ENCODE measurements at places on chromosomes 6 and 20.

GRCh38 chr6:51459958-51460357 lies 627.5 kb downstream of the PKHD1 start:
- DNase-seq = no peak

DNA sequence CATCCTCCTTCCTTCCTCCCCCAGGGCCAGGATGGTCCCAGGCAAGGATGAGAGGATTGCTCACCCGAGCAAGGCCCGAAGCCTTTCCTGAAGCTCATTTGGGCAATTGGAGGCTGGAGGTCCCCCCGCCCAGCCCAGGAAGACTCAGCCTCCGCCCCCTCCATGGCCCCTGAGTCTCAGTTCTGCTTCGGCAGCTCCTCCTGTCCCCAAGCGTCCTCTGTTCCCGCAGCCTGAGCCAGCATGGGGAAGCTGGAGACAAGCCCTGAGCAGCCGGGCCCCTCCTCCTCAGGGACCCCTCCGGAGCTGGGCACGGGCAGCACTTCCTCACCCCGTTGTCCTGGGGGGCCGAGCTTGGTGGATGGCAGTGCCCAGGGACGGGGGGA lies 26.0 kb downstream of the SLC17A9 start:
- no peak for DNase-seq

GRCh38 chr6:44057238-44057930 lies 69.9 kb downstream of the MRPL14 start:
- no peak for DNase-seq

DNA sequence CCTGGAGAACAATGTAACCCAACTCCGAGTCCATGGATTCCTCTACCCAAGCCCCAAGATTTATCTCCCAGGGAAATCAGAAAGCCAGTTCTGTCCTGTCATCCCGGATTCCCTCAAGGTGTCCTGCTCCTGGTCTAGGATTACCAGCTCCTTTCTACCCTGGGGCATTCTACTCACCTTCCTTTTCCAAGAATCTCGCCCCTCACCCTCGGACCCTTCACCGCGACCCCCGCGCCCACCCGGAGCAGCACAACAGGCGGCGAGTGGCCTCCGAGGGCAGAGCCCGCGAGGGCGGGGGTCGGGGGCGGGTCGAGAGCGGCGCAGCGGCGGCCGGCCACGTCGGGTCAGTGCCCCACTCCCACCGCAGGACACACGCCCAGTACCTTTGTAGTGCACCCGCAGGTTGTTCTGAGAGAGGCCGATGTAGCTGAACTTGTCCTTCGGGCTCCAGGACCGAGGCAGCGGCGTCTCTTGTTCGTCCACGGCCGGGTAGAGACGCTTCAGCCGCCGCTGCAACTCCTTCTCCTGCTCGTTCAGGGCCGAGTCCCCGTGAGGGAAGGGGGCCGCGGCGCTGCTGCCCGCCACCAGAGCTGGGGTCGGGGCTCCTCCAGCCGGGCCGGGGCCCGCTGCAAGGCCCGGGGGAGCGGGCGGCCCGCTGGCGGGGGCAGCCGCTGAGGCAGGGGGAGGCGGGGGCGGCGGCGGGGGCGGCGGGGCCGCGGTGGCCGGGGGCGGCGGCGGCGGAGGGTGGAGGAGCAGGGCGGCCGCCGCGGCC lies 897 bp downstream of the RANBP9 start:
- DNase-seq = no peak

DNA sequence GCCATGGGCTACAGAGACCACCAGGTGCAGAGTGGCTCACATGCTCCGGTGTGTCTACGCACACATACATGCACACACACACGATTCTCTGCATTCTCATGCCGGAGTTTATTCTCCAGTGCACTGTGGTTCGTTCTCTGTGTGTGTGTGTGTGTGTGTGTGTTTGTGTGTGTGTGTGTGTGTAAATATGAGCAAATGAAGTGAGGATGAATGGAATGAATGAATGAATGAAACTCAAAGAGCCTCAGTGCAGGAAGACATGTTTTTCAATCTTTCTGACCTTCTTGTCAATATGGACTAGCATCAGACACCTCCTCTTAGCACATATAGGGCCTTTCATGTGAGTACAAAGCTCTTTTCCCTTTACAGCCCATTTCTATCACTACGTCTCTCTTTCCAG lies 1.6 kb downstream of the TMEM74B start:
- DNase-seq = no peak

GRCh38 chr6:48426636-48427035 lies 315.6 kb upstream of the PTCHD4 start:
- DNase-seq = no peak

GRCh38 chr6:20319520-20320357 lies 81.9 kb upstream of the E2F3 start:
- DNase-seq = no peak

DNA sequence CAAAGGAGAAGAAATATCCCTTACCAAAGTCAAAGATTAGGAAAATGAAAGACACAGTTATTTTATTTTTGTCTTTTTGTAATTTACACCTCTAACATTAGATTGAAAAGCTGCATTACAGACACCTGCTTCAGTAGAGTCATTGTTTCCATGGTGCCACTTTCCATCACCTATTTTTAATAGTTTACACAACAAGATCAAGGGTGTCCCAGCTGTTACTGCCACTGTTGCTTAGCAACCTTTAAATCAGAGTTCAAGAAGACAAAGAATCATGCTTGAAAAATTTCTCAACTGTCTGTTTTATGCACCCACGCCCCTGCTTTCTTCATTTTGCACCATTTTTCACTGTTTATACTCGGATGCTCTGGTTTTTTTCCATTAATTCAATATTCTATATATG lies 668.2 kb upstream of the GJE1 start:
- peak; percentile 71 for DNase-seq

DNA sequence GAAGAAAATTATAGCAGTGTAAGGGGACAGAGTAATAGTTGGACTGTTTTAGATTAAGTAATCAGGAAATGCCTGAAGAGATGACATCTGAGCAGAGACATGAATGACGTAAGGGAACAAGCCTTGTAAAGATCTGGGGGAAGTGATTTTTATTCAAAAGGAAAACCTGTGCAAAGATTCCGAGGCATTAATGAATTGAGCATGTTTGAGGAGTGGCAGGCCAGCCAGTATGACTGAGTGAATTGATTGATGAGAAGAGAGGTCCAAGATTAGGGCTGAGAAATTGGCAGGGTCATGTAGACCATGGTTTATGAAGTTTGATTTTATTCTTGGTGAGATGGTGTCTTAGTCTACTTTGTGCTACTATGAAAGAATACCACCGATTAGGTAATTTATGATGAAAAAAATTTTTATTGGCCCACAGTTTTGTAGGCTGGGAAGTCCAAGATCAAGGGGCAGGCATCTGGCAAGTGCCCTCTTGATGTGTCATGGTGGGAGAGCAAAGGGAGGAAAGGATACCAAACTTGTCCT lies 95.1 kb downstream of the LIN28B start:
- no peak for DNase-seq

DNA sequence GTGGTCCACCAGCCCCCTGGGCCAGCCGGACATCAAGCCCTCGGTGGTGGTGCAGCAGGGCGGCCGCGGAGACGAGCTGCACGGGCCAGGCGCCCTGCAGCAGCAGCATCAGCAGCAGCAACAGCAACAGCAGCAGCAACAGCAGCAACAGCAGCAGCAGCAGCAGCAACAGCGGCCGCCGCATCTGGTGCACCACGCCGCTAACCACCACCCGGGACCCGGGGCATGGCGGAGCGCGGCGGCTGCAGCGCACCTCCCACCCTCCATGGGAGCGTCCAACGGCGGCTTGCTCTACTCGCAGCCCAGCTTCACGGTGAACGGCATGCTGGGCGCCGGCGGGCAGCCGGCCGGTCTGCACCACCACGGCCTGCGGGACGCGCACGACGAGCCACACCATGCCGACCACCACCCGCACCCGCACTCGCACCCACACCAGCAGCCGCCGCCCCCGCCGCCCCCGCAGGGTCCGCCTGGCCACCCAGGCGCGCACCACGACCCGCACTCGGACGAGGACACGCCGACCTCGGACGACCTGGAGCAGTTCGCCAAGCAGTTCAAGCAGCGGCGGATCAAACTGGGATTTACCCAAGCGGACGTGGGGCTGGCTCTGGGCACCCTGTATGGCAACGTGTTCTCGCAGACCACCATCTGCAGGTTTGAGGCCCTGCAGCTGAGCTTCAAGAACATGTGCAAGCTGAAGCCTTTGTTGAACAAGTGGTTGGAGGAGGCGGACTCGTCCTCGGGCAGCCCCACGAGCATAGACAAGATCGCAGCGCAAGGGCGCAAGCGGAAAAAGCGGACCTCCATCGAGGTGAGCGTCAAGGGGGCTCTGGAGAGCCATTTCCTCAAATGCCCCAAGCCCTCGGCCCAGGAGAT lies 1.0 kb downstream of the POU3F2 start:
- no peak for DNase-seq

- DNase-seq = no peak
Observed at GRCh38 chr20:18412221-18412901, 54.5 kb downstream of the DZANK1 start.

DNA sequence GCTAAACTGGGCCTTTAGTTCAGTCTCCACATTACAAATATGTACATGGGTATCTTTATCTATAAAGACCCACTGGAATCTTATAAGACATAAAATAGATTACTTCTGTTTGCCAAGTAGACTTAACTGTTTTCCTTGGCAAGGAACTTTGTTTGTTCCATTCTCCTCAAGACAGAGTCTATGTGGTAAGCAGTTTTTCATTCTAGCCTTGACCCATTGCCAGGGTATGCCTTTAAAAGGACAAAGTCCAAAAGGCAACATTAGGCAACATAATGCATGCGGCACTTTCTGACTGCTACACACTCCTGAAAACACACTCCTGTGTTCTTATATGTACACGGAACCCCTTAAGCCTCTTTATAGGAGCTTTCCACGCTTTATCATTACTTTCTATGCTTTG lies 20.4 kb downstream of the VNN1 start:
- DNase-seq = no peak

- no peak for DNase-seq
Observed at GRCh38 chr6:80530103-80530502, 423.6 kb downstream of the BCKDHB start.

DNA sequence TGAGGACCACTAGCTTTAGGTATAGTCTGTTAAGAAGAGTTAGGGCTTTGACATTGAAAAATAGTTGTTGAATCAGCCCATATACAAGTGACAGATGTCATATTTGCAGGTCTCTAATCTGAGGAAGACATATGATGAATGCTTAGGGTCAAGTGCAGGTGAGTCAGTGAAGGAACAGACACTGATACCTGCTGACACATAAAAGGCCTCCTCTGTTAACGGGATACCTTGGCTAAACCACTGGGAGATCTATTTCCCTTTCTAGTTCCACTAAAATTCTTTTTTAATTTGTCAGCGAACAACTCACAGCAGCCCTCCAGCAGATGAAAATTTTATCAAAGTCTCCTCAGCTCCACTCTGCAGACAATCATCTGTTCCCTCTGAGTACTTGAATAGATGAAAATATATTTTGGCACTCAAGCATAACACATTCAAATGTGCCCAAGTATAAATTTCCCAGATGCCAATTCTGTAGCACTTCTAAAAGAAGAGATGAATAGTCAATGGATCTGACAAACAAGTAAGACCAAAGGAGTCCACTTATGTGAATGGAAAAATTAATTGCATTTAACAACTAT lies 154.0 kb downstream of the KIF16B start:
- no peak for DNase-seq

GRCh38 chr20:58623579-58624473 lies 27.3 kb upstream of the STX16 start:
- no peak for DNase-seq

- DNase-seq = no peak
Observed at GRCh38 chr6:122652431-122652830, 42.2 kb downstream of the PKIB start.

DNA sequence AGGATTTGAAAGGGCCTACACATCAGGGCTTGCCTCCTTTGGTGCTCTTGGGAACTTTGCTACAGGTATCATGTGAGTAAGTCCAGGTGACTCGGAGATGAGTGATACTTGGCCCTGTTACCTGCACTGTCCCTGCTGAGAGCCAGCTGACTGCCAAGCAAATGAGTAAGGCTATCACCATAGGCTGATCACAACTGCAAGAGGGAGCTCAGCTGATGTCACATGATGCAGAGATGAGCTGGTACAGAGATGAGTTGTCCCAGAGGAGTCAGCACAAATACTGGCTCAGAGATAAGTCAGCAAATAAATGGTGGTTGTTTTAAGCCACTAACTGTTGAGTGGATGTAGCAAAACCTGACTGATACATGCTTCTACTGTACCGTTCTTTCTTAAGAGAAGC lies 41.4 kb downstream of the LAMP5 start:
- no peak for DNase-seq

DNA sequence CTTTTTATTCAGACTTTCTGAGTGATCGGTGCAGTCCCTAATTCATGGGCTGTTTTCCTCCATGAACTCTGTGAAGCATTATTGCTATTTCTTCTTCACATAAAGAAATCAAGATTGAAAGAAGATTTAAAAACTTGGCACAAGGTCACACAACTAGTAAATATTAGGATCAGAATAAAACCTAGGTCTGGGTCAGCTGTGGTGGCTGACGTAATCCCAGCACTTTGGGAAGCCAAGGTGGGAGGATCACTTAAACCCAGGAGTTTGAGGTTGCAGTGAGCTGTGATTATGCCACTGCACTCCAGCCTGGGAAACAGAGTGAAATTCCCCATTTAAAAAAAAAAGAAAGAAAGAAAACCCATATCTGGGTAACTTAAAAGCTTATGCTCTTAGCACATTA lies 1.4 kb downstream of the ZSCAN9 start:
- no peak for DNase-seq

GRCh38 chr6:155341130-155341828 lies 27.0 kb upstream of the TFB1M start:
- no peak for DNase-seq

DNA sequence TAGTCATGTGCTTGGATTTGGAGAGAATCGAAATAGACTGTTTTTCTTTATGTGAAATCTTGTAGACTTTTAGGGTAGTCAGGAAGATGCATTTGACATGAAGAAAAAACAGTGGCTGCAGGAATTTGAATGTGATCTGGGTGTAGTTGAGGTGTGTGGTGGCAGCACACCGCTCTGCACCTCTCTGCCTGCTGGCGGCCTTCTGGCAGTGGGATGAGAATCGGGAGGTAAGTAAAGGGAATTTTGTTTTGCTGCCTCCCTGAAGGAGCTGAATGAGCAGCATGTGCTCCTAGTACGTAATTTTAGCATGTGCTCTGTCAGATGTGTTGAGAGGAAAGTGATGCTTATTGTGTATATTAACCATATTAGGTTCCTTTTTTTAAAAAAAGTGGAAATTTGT lies 3.2 kb downstream of the TPD52L2 start:
- DNase-seq = no peak

- DNase-seq = no peak
Observed at GRCh38 chr6:142821164-142821716, 123.7 kb downstream of the HIVEP2 start.

GRCh38 chr20:19003366-19004336 lies 190.1 kb downstream of the SCP2D1 start:
- no peak for DNase-seq

DNA sequence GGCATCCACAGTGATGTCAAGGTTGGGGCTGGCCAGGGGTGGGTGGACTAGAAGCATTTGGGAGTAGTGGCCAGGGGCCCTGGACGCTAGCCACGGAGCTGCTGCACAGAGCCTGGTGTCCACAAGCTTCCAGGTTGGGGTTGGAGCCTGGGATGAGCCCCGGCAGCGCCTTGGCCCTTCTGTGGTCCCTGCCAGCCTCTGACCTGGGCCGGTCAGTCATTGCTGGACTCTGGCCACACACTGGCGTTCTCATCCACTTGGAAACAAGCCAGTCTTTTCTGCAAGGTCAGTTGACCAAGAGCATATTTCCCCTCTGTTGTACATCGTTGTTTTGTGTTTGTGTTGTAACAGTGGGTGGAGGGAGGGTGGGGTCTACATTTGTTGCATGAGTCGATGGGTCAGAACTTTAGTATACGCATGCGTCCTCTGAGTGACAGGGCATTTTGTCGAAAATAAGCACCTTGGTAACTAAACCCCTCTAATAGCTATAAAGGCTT lies 8.4 kb downstream of the PSMA7 start:
- DNase-seq = no peak
